ENCODE measurements at places on chromosomes 3 and 15.

DNA sequence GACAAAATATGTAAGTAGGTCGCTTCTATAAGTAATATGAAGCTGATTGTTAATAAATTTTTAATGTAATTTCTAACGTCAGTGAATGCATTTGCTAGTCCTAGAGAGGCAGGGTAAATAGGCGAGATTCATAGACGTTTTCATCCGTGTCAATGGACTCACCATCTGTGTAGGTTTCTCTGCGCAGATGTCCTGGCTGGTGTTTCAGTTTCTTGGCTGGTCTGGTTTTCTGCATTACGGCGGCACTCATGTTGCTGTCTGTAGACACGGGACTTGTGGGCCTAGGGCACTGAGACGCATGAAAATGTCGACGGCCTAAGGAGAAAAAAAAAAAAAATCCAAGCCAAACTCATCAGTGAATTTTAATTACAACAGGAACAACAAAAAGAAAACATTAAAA is 1153.3 kb downstream of the ROBO1 start:
- DNase-seq: no peak

- DNase-seq: no peak
These were observed 44.7 kb downstream of the FAM43A start for GRCh38 chr3:194730365-194730764.

DNA sequence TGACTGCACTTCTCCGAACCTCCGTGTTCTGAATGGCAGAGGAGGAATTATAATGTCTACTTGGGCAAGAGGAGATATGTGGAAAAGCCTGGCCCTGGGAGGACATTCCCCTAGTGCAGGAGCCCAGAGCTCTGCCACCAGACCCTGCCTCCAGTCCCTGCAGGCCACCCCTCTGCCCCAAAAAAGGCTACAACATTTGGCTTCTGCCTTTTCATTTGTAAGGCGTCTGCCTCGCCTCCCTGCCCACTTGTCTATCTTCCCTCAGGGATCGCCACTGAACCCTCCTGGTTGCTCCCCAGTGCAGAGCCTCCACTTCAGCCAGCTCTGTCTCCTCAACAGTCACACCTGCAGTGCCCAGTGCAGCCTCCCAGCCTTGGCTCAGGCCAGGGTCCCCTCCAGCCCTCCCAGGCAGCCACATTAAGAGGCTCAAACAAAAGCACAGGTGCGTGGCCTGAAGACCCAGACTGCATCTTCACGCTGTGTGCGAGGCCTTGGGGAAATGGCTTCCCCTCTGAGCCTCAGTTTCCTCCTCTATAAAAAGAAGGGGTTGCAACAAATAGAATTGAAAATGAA is 125.9 kb upstream of the SMAD3 start:
- DNase-seq: no peak

DNA sequence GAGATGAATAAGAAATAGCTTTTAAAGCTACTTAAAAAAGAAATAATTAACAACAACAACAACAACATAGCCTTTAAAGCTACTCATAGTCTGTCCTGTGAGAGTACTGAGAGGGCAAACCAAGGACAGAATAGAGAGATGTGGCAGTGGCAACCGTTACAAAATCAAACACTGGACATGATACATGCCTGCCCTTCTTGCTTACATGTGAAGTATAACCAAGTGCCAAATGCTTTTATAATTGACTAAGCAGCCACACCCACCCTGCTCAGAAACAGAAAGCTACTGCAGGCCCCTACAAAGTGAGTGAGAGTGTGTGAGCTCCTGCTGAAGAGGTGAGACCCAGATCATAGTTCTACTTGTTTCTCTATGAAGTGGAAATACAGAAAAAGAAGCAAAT is 38.4 kb downstream of the NDUFB4 start:
- no peak for DNase-seq

- no peak for DNase-seq
These were observed 18.8 kb downstream of the BCL2L10 start for GRCh38 chr15:52093539-52094510.

DNA sequence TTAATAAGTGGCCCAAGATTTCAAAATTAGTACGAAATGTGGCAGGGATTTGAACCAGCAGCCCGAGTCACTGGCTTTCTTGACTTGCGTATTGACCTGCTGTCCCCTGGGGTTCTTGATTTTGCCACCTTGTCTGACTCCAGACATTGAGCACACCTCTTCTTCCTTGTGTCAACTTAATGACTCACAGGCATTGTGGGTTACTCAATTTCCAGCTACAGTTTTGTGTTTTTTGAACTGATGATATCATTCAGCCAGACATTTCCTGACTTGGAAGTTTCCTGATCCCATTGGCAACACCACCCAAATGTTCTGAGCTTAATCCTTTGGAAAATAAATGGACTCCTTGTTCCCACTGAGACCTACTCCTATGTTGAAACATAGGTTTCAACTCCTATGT is 64.2 kb downstream of the MOBP start:
- DNase-seq: no peak

- no peak for DNase-seq
These were observed 7.8 kb upstream of the NRROS start for GRCh38 chr3:196631682-196632045.

- DNase-seq: no peak
These were observed 89.0 kb downstream of the GHSR start for GRCh38 chr3:172359231-172359630.

DNA sequence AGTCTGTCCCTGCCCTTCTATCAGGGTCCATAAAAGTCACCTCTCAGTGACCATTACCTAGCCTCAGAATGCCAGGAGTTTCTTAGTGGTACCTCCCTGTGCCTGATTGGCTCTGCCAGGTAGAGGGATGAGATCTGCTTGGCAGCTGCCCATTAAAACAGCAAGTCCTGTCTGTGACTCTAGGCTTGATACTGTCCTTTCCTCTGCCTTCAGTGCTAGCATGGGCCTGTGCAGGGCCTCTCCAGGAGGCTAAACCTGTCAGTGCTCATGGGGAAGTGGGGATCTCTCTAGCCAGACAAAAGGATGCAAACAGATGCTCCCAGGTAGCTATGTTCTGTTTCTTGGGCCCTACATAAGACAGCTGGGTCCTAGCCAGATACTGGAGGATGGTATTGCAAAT is 10.0 kb upstream of the MANF start:
- no peak for DNase-seq

DNA sequence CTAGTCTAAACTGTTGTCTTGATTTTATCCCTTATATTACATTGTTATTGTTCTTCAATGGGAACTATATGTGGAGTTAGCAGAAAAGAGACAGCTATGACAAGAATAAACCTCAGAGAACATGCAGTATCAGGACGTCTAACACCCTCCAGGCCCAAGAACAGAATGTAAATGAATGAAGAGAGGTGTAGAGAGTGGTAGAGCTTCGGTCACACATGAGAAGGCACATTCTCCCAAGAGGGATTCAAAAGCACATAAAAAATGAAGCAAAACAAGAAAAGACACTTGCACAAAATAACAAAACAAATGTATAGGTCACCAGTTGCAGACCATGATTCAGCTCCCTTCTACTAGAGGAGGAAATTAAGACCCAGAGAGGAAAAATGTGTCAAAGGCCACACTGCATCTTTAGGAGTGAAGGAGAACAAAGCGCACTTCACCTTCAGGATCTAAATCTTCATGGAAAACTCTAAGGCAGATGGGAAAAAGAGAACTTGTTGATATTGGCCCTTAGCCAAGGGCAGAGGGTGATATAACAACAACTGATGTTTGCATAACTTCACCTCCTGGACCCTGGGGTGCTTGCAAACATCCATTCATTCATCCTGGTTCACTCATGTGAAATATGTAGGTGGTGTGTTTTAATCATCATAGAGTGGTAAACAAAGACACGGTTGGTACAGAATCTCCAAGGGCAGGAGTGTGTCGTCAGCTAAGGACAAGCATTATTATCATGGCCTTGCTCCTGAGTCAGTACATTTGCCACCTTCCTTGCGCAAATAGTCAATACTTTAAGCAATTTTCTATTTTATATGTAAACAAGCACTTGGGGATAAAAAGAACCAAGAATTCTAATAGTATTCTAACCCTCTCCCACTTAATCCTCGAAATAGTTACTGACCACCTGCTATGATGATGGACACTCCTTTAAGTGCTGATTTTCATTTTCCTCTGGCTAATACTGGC is 8.8 kb downstream of the NEK10 start:
- DNase-seq: no peak

DNA sequence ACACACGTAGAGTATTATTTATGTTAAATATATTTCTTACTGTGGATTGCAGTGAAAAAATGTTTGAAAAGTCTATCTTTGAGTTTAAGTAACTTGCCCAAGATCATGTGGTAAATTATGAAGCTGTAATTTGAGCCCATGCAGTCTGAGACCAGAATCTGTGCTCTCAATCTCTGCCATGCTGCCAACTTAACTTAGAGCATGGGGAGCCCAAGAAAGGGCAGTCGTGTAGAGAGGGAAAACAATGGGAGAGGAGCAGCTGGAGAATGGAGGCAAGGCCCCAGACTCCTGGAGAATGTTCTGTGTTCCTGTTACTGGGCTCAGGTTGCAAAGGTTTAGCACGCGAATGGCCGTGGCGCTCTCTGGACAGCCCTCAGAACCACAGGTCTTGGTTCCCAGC is 311.6 kb upstream of the RASGRP1 start:
- no peak for DNase-seq

DNA sequence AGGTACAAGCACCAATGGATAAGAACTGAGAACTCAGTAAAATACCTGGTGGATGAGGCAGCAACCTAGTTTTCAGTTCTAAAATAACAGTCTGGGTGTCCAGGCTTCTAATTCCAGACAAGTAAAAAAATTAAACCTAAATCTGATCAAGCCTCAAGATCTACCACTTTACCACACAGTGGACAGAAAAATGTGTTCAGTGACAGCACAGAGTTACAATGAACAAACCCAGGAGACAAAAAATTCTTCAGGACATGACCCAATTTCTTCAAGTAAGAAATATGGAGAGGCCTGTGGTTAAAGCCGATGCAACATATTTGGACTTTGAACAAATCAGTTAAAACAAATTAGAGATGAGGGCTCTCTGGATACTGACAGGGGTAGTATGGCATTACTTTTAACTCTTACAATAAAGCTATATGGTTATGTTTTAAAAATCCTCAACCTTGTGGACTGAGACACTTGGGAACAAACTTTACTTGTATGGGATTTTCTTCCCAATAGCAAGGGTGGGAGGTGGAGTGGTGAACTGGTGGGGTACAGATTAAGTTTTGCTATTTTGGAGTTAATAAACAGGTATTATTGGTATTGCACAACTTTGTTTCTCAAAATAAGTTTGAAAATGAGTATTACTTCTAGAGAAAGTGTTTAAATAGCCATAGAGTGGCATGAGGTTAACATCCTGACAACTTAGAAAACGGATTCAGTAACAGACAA is 14.2 kb downstream of the CCNL1 start:
- DNase-seq: no peak

DNA sequence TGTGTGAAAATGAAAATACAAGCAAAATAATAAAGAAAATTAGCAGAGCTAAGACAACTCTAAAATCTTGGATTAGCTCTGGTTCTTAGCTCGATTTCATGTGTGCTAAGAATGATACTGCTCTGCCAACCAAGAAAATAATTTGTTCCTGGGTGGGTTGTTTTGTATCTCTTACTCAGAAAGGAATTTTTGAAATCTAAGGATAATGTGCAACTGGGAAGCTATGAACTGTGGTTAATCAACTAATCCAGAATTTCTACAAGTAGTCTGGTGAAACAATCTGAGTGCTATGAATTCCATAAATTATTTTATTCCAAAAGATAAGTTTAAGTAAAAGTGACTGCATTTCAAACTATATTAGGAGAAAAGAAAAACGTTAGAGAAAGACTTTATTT is 92.0 kb downstream of the TFDP2 start:
- DNase-seq: no peak

- no peak for DNase-seq
These were observed 56.2 kb downstream of the QTRT2 start for GRCh38 chr3:114112696-114113095.

- DNase-seq: no peak
These were observed 481.7 kb downstream of the ZPLD1 start for GRCh38 chr3:102916532-102916931.

GRCh38 chr3:197238842-197239241 is 59.6 kb downstream of the DLG1 start:
- DNase-seq: no peak

GRCh38 chr3:151206201-151206600 is 3.2 kb upstream of the GPR171 start:
- DNase-seq: no peak

DNA sequence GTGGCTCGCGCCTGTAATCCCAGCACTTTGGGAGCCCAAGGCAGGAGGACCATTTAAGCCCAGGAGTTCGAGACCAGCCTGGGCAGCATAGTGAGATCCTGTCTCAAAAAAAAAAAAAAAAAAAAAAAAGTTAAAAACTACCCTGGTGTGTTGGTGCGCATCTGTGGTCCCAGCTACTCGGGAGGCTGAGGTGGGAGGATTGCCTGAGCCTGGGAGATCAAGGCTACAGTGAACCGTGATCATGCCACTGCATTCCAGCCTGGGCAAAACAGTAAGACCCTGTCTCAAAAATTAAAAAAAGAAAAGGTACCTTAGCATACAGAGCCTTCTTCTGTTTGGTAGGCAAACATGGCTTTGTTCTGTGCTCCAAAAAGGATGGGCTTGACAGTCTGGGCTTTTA is 57.5 kb downstream of the PTPRG start:
- no peak for DNase-seq

DNA sequence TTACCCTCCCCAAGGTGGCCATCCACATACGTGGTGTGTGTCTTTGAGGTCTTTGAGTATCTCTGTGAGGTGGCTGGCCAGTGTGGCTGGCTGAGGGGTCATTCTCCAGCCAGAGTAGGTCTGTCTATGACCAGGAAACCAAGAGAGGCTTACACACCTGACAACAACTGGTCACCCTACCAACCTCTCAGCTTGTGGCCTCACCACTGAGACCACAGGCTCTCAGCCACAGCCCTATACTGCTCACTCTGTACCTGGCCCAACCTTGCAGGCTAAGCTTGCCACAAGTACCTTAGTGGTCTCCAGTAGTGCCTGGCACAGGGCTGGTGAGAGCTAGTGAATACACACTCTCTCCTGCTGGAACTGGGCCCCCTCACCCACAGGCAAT is 5.1 kb downstream of the HEMK1 start:
- no peak for DNase-seq

- DNase-seq: no peak
These were observed 140.4 kb downstream of the SLC9A9 start for GRCh38 chr3:143707848-143708247.

DNA sequence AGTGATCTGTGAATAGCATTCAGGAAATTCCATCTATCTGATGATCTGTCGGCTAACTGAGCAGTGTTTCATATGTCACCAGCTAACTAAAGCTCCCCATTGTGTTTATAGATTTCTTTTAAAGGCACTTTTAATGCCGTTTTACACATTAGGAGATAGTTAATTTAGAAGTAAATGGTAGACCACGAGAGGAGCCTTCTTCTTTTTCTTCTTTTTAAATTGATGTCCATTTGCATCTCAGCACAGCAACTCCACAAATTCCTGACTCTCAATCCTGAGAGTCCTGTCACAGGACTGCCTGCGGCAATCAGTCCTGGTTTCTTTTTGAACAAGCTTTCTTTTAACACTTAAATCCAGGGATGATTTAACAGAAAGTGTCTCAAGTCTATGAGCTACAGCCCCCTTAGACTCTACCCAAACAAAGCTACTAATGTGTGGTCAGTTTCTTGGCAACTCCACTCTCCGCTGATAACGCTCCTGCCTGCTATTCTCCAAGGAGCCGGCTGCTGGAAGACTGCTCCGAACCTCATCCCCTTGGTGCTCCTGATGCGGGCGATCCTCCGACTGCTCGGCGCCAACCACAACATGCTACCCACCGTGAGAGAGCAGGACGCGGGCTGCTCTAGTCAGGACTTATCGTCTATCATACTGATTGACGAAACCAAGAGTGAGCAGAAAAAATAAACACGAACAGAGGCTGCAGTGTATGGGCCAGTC is 421.4 kb downstream of the MECOM start:
- DNase-seq: no peak

- no peak for DNase-seq
These were observed 13.9 kb upstream of the MGLL start for GRCh38 chr3:127835993-127836882.

Data from D721Med (cell line).